Cardiac fibroblast (primary cell): ENCODE measurements at places on chromosomes 13 and 19.
A peak's percentile ranks its signal among the peaks of the same experiment; 100 is the strongest.

DNA sequence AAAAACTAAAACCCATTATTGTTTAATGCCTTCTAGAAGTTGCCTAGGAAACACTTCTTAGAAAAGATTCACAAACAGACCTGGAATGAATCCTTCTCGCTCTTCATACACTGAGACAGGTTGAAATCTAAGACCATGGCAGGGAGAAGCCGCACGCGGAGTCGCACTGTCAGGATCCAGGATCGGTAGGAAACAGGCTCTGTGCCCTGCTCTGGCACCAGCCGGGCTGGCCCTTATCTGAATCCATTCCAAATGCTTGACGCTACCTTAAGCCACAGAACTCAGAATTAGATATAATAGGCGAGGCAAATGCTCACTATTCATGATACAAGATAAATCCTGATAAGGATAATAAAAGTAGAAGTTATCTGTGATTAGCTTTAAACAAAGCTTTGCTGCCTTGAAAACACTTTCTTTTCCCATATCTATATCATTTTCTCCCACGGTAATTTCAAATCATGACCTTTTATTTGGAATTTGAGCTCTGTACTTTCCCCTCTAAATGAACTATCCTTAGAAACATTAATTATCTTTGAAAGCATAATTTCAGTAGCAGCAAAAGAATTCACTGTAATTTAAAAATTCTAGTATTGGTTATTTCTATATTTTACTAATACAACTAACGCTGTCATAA is 385.6 kb downstream of the IRS2 start:
- no peak for DNase-seq

GRCh38 chr19:51448011-51448410 is 10.2 kb downstream of the SIGLEC8 start:
- DNase-seq: no peak

GRCh38 chr19:19257137-19257536 is 16.0 kb downstream of the TM6SF2 start:
- no peak for DNase-seq

DNA sequence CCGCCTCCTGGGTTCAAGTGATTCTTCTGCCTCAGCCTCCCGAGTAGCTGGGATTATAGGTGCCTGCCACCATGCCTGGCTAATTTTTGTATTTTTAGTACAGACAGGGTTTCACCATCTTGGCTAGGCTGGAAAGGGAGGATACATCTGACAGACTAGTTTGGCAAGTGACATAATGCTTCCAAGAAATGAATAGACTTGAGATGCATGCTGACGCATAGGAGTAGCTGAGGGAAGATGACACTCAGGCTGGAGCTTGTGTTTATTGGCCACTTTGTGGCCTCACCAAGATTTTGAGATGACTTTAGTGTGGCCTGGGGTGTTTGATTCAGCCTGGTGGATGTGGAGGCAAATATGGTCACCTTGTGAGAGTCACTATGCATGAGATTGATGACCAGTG is 4.0 kb downstream of the ZNF586 start:
- DNase-seq: no peak

GRCh38 chr19:50873056-50873455 is at the start of gene KLK2:
KLK2 (plus strand) TSS chr19:50873439; CDS start chr19:50873474, 35 bp downstream.
- DNase-seq: no peak

GRCh38 chr19:44367024-44367423 is 10.5 kb upstream of the ZNF112 start:
- DNase-seq: peak; percentile 58

GRCh38 chr13:46149272-46150133 is 32.5 kb downstream of the LCP1 start:
- DNase-seq: no peak

GRCh38 chr13:22463089-22463488 is 717.7 kb upstream of the SGCG start:
- no peak for DNase-seq

DNA sequence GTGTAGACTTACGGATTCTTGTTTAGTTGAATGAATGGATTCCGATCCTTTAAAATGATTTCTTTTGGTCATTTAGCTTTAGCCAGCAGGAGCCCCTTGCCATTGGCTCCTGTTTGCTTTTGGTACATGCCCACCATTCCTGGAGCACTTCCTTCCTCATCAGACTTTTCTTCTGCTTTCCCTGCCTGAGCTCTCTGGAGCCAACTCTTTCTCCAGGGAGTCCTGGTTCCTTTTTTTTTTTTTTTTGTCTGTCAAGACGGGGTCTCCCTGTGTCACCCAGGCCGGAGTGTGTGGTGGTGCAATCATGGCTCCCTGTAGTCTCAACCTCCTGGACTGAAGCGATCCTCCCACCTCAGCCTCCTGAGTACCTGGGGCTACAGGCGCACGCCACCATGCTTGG is 37.8 kb downstream of the SMARCA4 start:
- no peak for DNase-seq

DNA sequence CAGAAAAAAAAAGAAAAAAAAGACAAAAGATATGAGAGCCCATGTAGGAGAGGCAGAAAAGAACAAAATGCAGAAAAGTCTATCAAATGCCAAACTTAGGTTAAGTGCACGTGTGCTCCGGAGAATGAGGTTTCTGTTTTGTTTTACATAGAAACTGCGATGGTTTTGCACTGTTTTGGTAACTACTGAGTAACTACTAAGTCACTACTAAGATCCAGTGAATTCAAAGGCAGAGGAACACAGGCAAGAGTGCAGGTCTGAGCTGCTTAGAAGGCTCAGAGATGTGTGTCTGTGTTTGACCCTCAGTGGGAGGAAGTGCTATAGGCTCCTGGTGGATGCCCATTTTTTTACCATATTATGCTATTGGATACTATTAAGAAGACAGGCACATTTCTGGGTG is 299.3 kb downstream of the NDFIP2 start:
- DNase-seq: peak; percentile 32

GRCh38 chr13:19590423-19590822 is 29.1 kb upstream of the TPTE2 start:
- no peak for DNase-seq

GRCh38 chr19:18677156-18677555 is 6.3 kb upstream of the CRTC1 start:
- DNase-seq: no peak

- no peak for DNase-seq
Observed at GRCh38 chr13:50446611-50447010, 396.9 kb downstream of the DLEU7 start.

DNA sequence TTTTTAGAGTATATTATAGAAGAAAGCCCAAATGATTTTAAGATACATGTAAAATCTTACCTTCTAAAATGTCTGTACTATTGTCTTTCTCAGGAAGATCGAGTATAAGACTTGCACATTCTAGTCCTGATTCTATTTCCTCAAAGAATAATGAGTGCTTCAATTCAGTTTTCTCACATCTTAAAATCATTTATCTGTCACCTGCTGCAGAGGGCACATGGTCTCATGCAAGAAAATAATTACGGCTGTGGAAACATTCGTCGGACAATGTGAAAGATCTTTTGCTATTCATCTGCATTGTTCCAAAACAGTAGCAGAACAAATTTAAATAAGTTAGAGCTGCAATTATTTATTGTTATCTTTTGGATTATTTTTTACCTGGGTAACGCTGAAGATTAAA is 1403.5 kb downstream of the PCDH9 start:
- DNase-seq: no peak

GRCh38 chr19:43534816-43535761 is 2.1 kb downstream of the ZNF575 start:
- DNase-seq: peak; percentile 79

- DNase-seq: peak; percentile 62
Observed at GRCh38 chr13:75666646-75667351, 30.7 kb downstream of the LMO7 start.

GRCh38 chr19:8877854-8878705 is 45.9 kb downstream of the MBD3L1 start:
- DNase-seq: no peak

GRCh38 chr13:20373861-20374260 is 141.7 kb upstream of the GJB6 start:
- no peak for DNase-seq

DNA sequence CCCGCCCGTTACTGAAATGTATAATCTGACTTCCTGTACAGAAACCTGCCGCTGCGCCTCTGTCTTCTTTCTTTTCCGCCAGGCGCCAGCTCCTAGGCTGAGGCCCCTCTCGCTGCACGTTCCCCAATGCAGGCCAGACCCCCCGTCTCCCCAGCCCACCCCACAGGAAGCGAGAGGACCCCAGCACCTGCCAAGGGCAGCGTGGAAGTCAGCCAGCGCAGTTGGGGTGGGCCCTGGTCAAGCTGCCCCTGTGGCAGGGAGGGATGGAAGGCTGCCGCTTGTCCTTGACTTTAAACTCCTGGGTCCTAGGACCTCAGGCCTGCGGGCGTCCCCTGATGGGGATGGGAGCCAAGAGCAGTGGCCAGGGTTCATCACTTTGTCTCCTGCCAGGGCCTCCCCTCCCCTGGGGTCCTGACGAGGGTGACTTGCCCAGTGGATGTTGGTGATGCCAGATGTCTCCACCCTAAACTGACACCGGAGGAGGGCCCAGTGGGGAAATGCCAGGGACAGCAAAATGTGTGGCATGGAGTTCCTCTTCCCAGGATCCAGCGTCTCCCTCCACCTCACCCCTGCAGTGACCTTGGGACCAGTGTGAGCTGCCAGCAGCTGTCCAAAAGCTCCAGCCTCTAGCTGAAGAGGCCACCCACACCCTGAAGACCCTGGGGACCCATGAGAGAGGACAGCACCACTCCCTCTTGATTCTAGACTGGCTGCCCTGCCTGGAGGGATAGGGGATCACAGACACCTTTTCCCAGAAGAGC is 8.5 kb upstream of the MARCHF2 start:
- no peak for DNase-seq

- no peak for DNase-seq
Observed at GRCh38 chr19:13795595-13796300, 505 bp downstream of the ZSWIM4 start.

DNA sequence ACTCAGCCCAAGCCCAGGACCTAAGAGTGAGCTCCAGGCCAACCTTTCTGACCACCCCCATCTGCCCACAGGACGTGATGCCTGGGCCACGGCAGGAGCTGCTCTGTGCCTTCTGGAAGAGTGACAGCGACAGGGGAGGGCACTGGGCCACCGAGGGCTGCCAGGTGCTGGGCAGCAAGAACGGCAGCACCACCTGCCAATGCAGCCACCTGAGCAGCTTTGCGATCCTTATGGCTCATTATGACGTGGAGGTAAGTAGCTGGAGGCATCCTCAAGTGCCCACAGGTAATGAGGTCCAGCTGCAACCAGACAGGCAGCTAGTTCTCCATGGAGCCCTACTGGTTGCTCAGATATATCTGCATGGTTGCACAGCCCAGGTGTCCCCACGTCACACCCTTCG is 14.8 kb downstream of the DDX39A start:
- DNase-seq: no peak
